ENCODE measurements at places on chromosomes 6 and 20.

DNA sequence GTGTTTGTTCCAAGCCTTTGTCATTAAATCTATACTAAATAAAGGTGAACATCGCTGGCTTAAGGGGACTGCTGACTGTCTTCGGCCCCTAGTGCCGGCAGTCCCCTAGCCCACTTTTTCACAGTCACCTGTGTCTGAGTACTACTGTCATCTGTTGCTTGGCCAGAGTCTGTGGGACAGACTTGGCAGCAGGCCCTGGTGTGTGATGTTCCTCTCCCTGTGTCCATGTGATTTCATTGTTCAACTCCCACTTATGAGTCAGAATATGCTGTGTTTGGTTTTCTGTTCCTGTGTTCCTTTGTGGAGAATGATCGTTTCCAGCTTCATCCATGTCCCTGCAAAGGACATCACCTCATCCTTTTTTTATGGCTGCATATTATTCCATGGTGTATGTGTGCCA is 133.4 kb downstream of the HAO1 start:
- DNase-seq: no peak

DNA sequence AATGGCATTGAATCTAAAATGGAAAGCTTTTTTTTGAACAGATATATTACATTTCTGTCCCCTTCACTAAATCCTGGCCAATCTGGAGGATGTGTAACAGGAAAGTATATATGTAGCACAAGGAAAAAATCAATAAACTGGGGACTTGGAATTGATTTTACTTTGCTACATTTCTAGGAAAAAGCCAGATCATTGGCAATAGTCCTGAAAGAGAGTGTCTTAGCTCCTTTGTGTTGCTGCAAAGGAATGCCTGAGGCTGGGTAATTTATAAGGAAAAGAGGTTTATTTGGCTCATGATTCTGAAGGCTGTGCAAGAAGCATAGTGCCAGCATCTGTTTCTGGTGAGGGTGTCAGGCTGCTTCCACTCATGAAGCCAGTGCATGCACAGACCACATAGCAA is 574.9 kb downstream of the HTR1B start:
- DNase-seq: no peak

DNA sequence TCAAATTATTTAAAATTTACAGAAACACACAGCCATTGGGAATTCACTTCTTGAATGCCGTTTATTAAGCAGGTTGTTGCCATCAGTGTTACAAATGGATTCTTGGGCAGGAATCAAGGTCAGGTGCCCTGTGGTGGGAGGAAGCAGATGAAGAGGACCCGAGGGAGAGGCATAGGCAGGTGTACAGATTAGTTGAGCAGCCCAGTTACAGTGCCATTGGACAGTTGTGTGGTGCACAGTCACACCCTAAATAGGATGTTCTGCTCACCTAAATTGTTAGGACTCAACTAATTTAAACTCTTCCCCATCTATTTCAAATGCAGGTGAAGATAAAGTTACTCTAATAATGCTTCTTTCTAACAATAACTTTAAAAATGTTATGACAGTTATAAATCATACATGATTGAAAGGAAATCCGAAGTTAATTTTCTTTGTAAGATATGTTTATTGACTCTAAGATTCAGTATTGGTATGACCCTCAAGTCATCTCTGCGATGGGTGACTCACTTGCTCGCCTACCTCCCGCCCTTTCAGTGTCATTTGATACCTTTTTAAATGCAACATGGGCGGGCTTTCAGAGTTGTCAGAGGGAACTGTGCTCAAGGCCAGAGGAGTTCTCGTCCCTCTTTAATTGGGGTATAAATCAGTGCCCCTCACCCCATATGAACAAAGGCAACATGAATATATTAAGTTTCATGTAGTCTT is 35.1 kb downstream of the DSE start:
- no peak for DNase-seq

DNA sequence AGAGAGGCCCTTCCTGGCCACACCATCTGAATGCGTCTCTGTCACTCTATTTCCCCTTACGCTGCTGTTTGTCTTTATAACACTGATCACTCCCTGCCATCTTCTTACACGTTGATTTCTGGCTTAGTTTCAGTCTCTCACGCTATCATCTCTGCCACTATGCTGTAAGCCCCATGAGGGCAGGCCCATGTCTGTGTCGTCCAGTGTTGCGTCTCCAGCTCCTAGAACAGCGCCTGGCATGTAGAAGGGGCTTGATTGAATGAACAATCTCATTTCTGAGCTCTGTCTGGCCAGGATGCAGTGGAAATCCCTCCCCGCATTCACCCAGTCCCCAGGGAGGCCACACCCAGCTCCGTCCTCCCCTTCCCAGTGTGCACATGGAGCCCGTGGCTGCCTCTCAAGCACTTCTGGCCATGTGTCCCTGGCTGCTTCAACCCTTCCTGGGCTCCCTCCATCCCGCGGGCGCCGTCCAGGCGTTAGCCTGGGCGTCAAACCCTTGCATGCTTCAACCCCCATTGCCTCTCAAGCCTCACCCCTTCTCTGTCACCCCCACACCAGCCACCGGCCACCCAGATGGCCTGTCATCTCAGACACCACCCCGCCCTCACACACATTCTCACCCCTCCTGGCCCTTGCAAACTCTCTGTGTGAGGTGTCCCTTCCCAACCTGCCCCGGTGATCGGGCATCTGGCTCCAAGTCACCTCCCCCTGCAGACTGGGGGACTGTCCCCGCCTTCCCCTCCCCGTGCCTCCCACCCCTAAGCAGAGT is 71.1 kb downstream of the SRC start:
- DNase-seq: no peak

- DNase-seq: no peak
Observed at GRCh38 chr6:11223286-11223864, 9.1 kb downstream of the NEDD9 start.

GRCh38 chr6:139030228-139030963 is 1.9 kb downstream of the ABRACL start:
- DNase-seq: no peak

DNA sequence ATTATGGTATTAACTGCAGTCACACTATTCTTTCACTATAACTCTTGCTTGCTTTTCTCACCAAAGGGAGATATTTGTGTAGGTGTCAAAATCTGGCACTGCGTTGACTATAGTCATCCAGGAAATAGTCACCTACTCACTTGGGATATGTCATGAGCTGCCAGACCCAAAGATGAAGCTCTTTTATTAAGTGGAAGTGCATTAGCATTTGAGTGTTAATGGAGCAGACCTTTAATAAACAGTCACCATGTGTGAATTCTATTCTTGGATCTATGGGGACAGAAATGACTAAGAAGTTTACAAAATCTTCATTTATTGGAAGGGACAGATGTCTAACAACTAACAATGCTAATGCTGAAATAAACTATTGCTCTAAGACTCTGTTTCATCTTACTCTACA is 130.1 kb upstream of the NEDD9 start:
- DNase-seq: no peak

- DNase-seq: peak; percentile 70
Observed at GRCh38 chr6:38671885-38672467, 31.0 kb downstream of the GLO1 start.
